ENCODE measurements at places on chromosomes 7 and 10.
A peak's percentile ranks its signal among the peaks of the same experiment; 100 is the strongest.

GRCh38 chr7:92609921-92610518, 19.8 kb upstream of the FAM133B start:
- no peak for ATAC-seq

- no peak for ATAC-seq
Observed at GRCh38 chr7:16710651-16711050, 42.9 kb upstream of the TSPAN13 start.

GRCh38 chr10:58813573-58813972, 300.9 kb downstream of the BICC1 start:
- no peak for ATAC-seq

GRCh38 chr10:78937800-78938694, 130.7 kb upstream of the ZMIZ1 start:
- ATAC-seq: peak; percentile 19

DNA sequence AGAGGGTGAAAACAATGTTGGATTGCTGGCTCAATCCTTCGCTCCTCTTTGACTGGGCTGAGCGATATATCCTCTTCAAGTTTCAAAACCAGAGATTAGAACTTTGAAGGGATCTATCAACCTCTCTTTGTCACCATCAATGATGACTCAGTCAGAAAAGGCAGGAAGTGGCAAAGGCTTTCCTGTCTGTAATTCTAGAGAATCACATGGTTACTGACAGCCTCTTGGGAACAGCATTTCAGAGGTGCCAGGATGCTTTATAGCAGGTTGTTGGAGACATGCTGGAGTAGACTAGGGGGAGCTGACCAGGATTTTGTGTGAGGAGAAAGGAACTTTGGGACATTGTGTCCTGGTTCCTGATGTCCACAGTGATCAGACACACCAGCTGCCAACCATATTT, 81.3 kb downstream of the PRKCQ start:
- no peak for ATAC-seq

DNA sequence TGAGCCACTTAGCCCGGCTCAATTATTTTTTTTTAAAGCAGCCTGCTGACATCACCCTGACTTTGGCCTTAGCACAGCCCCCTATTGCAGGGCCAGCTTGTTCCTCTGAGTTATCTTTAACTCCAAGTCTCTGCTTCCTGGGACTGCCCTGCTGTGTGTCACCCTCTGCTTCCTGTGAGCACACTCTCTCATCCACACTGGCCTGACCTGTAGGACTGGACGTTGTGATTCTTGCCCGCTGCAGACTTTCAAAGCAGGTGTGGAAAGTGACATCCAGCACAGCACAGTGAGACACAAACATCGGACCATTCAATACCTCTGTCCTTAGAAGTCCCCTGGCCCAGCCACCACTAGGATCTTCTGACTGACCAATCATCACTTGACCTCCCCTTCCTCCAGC, 26.4 kb upstream of the HSPA12A start:
- ATAC-seq: no peak

- no peak for ATAC-seq
Observed at GRCh38 chr7:54921116-54921515, 97.7 kb upstream of the EGFR start.

- no peak for ATAC-seq
Observed at GRCh38 chr10:22722626-22723169, 8.3 kb upstream of the PIP4K2A start.

DNA sequence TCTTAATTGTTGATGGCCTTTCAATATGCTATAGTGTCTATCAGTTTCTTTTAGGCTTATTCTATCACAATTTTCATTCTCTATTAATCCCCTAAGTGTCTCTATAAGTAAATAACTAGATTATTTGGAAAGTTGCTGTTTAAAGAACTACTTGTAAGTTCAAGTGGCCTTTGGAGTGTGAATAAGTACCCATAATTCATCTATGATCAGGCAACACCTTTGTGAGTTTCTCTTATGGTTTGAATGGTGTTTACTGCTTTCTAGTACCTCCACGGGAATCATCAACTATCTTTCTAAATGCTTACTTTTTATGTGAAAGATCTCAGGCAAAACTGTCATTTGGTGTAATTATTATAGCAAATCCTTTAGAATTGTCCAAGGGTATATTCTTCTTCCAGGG, 166.7 kb downstream of the POU6F2 start:
- ATAC-seq: no peak

- no peak for ATAC-seq
Observed at GRCh38 chr10:104099941-104100340, 14.3 kb upstream of the COL17A1 start.

DNA sequence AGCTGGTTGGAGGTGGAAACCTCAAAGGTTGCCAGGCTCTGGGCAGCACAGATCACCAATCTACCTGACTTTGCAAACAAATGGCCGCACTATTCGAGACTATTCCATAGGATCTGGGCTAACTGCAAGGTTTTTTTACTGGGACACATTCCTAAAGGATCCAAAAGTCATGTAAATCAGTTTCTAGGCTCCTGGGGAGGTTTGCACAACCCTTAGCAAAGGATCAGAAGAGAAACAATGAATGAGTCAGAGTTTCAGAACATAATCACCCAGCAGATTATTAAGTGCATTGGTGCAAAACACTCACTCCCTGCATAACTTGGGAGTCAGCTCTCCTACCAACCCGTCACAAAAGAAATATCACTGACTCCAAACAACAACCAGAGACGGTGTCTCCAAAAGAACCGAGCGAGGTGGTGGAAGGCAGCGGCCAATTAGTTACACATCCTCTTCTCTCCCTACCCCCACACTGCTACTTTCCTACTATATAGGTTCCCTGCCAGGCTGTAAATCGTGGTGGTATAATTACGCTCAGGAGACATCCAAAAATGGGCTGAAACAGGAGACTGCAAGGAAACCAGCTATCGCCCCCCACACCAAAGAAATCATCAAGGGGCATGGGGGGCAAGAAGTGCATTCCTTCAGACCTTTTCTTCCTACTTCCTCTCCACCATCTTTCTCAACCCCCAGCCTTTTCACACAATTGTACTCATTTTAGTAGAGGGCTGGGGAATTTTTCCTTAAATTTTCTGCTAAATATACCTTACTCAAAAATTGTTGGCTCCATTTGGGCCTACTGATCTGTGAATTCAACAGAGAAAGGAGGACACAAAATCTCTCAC, 3.2 kb downstream of the UBE2H start:
- peak; percentile 10 for ATAC-seq

DNA sequence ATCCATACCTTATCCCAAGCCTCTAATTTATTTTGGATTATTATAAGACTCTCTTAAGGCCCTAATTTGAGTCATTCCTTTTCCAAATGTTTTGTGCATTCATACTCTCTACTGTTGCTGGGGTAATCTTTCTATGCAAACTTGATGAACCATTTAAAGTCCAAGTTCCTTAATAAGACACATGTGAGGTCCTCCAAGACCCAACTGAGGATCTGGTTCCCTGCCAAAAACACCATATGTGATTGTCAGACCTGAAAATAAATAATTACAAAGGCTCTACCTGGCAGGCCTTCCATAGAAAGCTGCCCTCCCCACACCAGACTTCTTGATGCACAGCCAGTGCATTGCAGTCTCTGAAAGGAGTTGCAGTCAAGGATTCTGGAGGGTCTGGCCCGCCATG, 257.9 kb upstream of the AKR1E2 start:
- no peak for ATAC-seq

DNA sequence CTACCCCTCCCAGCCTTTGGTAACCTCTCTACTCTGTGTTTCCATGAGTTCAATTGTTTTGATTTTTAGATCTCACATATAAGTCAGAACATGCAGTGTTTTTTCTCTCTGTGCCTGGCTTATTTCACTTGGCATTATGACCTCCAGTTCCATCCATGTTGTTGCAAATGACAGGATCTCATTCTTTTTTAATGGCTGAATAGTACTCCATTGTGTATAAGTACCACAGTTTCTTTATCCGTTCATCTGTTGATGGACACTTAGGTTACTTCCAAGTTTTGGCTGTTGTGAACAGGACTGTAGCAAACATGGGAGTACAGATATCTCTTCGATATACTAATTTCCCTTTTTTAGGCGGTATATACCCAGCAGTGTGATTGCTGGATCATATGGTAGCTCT, 141.6 kb downstream of the LRRC4 start:
- no peak for ATAC-seq

DNA sequence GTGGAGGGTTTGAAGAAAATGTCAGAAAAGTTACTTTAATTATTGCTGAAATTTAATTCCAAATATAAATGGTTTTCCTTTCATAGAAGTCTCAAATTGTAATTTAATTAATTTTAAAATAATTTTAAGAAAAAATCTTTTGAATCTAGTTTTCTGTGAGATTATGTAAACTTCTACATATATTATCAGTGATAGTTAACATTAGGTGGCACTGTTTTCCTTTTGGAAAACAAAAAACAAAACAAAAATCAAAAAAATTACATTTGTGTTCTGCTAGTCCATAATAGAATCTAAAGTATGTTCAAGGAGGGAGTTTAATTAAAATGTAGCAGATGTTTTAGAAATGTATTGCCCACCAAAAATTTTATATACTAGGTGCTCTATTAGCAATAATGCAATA, 1456.7 kb downstream of the REEP3 start:
- ATAC-seq: no peak

All from motor neuron (in vitro differentiated cells).